ENCODE measurements at places on chromosomes 11 and 22.

DNA sequence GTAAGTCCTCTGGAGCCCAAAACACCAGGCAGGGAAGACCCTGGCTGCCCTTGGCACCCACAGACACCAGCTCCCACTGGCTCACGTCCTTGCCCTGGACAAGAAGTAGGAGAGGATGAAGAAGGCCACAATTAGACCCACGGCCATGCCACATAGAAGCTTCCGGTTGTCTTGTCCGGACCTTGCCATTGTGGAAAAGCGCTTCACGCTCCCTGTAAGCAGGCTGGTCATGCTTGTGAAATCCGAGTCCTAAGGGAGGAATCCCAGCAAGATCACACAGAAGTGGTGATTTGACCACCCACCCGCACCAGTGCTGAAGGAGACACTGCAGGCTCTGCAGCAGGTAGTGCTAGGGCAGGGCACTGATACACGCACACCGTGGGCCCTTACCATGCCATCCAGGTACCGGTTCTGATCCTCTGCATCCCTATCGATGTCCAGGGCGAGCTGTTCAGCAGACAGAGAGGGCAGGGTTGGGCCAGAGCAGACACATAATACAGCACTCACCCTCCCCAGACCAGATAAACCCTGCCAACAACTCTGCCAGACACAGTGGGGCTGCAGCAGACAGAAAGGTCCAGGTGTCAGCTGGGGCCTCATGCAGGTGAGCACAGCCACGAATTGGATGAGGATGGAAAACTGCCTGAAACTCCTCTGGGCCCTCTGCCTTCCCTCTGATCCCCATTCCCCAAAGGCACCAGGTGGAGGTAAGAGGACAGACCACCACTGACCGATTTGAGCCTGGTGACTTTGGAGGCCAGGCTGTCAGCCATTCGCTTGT is 1.8 kb downstream of the BET1L start:
- DNase-seq: no peak

DNA sequence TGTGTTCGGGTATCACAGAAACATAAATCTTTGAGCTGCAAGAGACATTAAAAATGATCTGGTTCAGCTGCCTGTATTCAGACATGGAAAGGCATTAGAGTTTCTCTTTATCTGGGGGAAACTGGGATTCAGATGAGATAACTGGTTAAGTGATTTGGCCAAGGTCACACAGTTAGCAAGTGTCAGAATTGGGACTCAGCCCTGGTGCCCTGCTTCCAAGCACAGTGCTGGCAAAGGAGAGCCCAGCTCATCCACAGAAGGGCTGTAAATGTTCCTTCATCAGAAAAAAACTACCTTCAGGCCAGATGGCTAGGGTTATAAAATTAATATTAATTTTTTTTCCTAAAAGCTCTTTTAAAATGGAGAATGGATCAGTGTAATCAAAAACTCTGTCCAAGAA is 20.4 kb upstream of the CADM1 start:
- DNase-seq: no peak

- no peak for DNase-seq
Measured at GRCh38 chr11:34425867-34426266, 12.9 kb upstream of the CAT start.

DNA sequence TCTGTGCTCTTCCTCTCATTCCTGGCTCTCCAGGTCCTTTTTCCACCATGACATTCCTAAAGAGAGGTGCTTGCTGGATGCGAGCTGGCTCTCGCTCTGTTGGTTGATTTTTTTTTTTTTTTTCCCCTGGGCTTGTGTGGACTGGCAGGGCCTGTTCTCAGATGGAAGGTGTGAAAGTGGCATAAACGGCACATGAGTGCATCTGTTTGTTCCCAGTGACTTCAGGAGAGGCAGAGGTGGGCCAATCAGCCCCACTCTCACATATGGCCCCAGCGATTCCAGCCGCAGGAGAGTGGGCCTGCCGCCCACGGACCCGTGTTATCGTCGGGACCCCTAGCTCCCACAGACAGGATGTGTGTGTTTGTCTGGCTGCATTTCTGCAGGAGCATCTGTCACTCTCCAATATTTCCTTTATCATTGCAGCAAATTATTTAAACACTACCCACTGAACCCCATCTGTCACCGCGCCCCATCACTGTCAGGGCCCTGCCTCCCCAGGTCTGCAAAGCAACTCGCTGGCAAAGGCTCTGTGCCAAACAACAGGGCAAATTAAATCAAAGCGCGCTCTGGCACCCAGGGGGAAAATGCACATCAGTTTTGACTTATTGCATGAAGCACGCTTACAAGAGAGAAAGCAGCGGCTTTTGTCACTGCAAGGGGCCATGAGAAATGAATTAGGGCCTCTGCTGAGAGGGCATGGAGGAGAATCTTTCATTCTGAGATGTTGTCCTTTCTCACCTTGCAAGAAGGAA is 886.3 kb downstream of the NTM start:
- no peak for DNase-seq

DNA sequence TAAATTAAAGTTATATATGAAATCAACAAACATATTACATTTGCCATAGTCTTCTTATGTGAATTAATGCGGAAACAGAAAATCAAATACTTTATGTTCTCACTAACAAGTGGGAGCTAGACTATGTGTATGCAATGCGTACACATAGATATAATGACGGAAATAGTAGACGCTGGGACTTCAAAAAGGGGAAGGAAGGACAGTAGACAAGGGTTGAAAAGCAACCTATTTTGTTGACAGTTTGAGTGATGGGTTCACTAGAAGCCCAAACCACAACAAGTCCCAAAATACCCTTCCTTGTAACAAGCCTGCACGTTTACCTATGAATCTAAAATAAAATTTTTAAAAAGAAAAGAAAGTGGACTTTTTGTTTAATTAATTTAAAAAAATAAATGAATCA is 430.8 kb upstream of the CNTN5 start:
- DNase-seq: no peak

DNA sequence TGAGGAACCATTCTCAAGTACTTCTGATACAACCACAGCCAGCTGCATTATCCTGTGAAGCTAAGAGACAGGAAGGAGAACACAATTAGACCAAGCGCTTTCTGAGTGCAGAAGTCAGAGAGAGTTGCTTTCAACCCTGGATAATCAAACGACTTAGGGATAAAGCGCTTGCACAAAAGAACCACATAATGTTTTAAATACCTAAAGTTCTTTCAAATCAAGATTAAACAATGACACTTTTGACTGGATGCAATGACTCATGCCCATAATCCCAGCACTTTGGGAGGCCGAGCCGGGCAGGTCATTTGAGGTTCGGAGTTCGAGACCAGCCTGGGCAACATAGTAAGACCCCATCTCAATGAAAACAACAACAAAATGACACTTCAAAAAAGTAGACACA is 145.1 kb downstream of the SWAP70 start:
- DNase-seq: no peak

- DNase-seq: no peak
Measured at GRCh38 chr11:79458709-79459108, 17.9 kb upstream of the TENM4 start.

- DNase-seq: no peak
Measured at GRCh38 chr22:24435861-24436371, 8.5 kb downstream of the ADORA2A start.

- DNase-seq: no peak
Measured at GRCh38 chr11:109443052-109443451, 21.1 kb downstream of the C11orf87 start.

GRCh38 chr11:34877375-34877975 is 38.7 kb downstream of the APIP start:
- DNase-seq: no peak

- DNase-seq: peak; percentile 16
Measured at GRCh38 chr11:94553938-94554337, 10.2 kb downstream of the FUT4 start.

DNA sequence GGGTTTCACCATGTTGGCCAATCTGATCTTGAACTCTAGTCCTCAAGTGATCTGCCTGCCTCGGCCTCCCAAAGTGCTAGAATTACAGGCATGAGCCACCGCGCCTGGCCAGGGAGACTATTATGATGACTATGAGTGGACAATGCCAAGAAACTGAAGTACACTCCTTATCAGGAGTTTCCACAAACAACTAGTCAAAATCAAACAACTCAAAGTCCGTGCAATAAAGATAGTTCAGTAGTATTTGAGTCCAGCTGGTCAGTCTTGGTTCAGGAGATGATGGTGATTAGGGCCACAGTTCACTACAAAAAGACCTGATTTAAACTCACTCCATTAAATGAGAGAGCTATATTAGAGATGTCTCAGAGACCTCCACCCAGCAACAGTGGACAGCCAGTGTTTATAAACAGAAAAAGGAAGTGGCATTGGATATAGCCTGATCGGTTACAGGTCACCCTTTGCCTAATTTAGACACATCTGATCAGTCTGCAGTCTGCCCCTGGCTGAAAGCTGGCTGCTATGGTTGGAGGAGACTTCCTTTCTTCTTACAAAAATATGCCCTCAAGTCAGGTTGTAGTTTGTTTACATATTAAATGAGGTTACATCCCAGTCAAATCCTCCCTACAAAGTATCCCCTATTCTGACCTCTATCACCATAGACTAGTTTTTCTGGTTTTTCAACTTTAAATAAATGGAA is 17.0 kb downstream of the CD3E start:
- DNase-seq: no peak

DNA sequence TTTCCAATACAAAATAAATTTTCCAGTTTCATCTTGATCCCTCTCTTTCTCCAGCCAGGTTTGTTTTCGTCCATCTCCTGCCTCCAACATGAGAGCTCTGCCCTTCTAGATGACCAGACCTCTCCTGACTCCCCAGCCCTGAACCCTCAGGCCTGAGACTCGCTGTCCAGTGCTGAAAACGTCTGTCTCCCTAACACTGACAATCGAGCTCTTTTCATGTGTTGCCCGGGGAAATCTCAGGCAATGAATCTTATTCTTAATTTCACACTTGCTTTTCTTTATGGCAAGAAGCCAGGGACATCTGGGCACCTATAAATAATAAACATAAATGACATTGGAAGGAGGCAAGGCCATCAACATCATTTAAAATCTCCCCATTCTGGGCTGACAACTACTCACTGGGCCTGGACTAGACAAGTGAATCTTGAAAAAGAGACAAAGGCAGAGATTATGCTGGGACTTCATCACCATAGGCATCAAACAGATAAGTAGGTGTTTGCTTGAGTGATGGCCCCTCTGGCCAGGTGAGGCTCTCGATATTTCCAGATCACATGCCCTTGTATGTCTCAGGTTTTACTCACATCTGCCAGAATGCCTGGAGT is 274.5 kb upstream of the B3GAT1 start:
- no peak for DNase-seq

GRCh38 chr11:9138612-9139579 is 47.5 kb upstream of the SCUBE2 start:
- peak; percentile 85 for DNase-seq

- no peak for DNase-seq
Measured at GRCh38 chr11:88306785-88307184, 30.8 kb downstream of the CTSC start.

- no peak for DNase-seq
Measured at GRCh38 chr11:45208135-45208534, 61.7 kb downstream of the PRDM11 start.

GRCh38 chr11:87819151-87819550 is 356.1 kb downstream of the RAB38 start:
- no peak for DNase-seq

- DNase-seq: peak; percentile 5
Measured at GRCh38 chr11:27864611-27865010, 164.4 kb upstream of the BDNF start.

GRCh38 chr11:27210531-27210930 is 152.5 kb downstream of the CCDC34 start:
- DNase-seq: no peak

- DNase-seq: no peak
Measured at GRCh38 chr11:117582433-117582832, 214.6 kb downstream of the DSCAML1 start.

DNA sequence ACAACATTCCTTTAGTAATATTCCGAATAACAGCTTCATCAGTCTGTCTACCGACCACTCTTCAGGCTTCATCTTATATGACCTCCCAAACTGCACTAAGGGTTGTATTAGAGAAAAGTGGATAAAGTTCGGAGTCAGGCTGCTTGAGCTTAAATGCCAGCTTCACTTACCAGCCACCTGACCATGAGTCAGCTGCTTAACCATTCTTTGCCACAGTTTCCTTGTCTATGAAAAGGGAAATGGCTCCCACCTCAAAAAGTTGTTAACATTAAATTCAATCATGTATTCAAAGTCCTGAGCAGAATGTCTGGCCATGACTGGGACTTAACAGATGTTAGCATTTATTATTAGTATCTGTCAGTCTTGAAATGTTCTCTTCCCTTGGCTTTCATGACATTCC is 20.9 kb downstream of the LIMK2 start:
- no peak for DNase-seq

GRCh38 chr22:25661073-25661472 is 80.9 kb upstream of the MYO18B start:
- DNase-seq: peak; percentile 23

GRCh38 chr11:14125529-14125928 is 163.0 kb downstream of the SPON1 start:
- no peak for DNase-seq

DNA sequence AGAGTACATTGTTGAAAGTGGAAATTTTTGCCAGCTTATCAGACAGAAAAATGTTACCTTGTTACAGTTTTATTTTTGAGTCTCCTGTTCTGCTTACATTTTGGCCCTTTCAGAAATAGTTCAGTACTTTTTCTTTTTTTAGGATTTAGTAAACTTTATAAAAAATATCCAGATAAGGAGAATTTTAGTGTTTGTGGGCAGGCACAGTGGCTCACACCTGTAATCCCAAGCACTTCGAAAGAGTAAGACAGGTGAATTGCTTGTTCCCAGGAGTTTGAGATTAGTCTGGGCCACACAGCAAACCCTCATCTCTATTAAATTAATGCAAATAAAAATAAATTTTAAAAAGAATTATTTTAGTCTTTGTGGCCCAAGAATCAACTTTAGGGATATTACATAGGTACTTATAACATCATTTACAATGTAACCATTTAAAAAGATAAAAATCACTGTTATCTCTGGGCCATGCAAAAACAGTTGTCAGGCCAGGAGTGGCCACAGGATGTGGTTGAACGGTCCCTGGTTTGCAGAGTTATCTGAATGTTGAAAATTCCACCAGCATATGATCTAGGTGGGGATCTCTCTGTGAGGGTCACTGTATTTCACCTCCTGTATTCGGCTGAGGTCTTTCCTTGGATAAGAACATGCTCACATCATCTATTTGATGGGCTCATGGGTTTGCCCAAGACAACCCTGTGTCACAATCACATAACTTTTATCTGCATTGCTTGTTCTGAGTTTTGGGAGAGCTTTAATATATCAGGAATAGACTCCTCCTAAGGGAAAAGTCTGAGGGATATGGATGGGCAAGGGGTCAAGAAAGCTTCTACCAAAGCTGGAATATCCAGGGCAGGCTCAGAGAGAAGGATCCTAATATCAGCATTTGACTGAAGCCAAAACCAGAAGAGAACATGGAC is 91.5 kb downstream of the GGTLC2 start:
- DNase-seq: no peak

GRCh38 chr11:76691655-76692054 is 21.1 kb upstream of the LRRC32 start:
- no peak for DNase-seq

Data from NCI-H1105 (cell line).